ENCODE measurements at places on chromosomes 7 and 10.

DNA sequence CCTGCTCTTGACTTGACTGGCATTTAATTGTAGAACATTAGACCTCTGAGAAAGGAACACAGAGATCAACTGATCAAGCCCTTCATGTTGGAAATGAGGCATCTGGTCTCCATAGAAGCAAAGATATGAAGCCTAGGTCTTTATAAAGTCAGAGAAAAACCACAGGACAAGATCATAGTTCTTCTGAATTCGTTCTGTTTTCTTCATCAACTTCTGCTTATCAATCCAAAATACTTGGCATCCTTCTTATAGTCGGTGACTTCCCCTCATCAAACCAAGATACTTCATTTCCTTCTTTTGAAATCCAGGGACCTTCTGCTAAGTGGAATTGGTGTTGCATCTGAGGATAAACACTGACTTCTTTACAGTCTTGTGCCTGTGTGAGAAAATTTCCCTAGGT lies 77.1 kb upstream of the PRKCQ start:
- no peaks in the 10 kb centered on the region for H3K4me1 ChIP-seq
- no peak overlapping the region for H3K27ac ChIP-seq
- no peak overlapping the region for H3K4me3 ChIP-seq

- no peaks in the 10 kb centered on the region for H3K27me3 ChIP-seq
- no peaks in the 10 kb centered on the region for H3K4me1 ChIP-seq
- no peak for DNase-seq
- H3K4me3 ChIP-seq, result no peak overlapping the region
- H3K27ac ChIP-seq, result no peak overlapping the region
Measured at GRCh38 chr10:104199567-104199966, 32.6 kb downstream of the CFAP43 start.

- no peaks in the 10 kb centered on the region for H3K4me1 ChIP-seq
- DNase-seq, result no peak
- H3K36me3 ChIP-seq, result no peaks in the 10 kb centered on the region
- H3K27ac ChIP-seq, result no peak overlapping the region
Measured at GRCh38 chr10:71546220-71546619, 149.5 kb downstream of the CDH23 start.

- no peaks in the 10 kb centered on the region for H3K36me3 ChIP-seq
- DNase-seq, result peak; percentile 58
- peaks cover 5% of the 10 kb centered on the region for H3K4me1 ChIP-seq
Measured at GRCh38 chr7:151168003-151168786, 701 bp upstream of the GBX1 start.

DNA sequence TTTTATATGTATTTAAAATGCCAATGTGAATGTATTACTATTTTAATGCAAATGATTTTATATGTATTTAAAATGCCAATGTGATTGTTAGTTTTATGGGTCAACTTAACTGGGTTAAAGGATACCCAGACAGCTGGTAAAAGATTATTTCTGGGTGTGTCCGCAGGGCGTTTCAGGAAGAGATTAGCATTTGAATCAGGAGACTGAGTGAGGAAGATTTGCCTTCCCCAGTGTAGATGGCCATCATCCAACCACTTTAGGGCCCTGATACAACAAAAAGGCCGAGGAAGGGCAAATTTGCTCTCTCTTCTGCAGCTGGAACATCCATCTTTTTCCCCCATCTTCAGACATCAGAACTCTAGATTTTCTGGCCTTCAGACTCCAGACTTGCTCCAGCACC lies 116.2 kb downstream of the BAMBI start:
- no peaks in the 10 kb centered on the region for H3K36me3 ChIP-seq
- no peak overlapping the region for H3K4me3 ChIP-seq
- no peak overlapping the region for H3K27ac ChIP-seq
- no peaks in the 10 kb centered on the region for H3K4me1 ChIP-seq
- no peaks in the 10 kb centered on the region for H3K27me3 ChIP-seq

- H3K27me3 ChIP-seq, result no peaks in the 10 kb centered on the region
- no peak overlapping the region for H3K27ac ChIP-seq
- no peak for DNase-seq
- no peaks in the 10 kb centered on the region for H3K36me3 ChIP-seq
Measured at GRCh38 chr7:75611557-75612178, 119.5 kb downstream of the SPDYE5 start.

- H3K27me3 ChIP-seq, result no peaks in the 10 kb centered on the region
- no peaks in the 10 kb centered on the region for H3K4me1 ChIP-seq
- DNase-seq, result no peak
Measured at GRCh38 chr7:130008941-130009847, 42.0 kb downstream of the ZC3HC1 start.

GRCh38 chr10:101535949-101536348 lies 52.1 kb downstream of the POLL start:
- no peaks in the 10 kb centered on the region for H3K4me1 ChIP-seq
- no peaks in the 10 kb centered on the region for H3K27me3 ChIP-seq
- no peak overlapping the region for H3K4me3 ChIP-seq
- H3K36me3 ChIP-seq, result peaks cover 10% of the 10 kb centered on the region
- DNase-seq, result no peak

- H3K27me3 ChIP-seq, result no peaks in the 10 kb centered on the region
- DNase-seq, result no peak
- H3K4me1 ChIP-seq, result no peaks in the 10 kb centered on the region
- no peak overlapping the region for H3K4me3 ChIP-seq
Measured at GRCh38 chr7:54877683-54878082, 118.7 kb upstream of the SEC61G start.

- H3K27ac ChIP-seq, result no peak overlapping the region
- DNase-seq, result no peak
- H3K4me1 ChIP-seq, result no peaks in the 10 kb centered on the region
- H3K27me3 ChIP-seq, result no peaks in the 10 kb centered on the region
- H3K4me3 ChIP-seq, result no peak overlapping the region
Measured at GRCh38 chr7:92513167-92513902, 15.0 kb downstream of the PEX1 start.

- H3K27me3 ChIP-seq, result no peaks in the 10 kb centered on the region
- H3K36me3 ChIP-seq, result no peaks in the 10 kb centered on the region
- H3K27ac ChIP-seq, result no peak overlapping the region
- no peak for DNase-seq
- no peaks in the 10 kb centered on the region for H3K4me1 ChIP-seq
Measured at GRCh38 chr10:78703593-78703992, 365.2 kb upstream of the ZMIZ1 start.

DNA sequence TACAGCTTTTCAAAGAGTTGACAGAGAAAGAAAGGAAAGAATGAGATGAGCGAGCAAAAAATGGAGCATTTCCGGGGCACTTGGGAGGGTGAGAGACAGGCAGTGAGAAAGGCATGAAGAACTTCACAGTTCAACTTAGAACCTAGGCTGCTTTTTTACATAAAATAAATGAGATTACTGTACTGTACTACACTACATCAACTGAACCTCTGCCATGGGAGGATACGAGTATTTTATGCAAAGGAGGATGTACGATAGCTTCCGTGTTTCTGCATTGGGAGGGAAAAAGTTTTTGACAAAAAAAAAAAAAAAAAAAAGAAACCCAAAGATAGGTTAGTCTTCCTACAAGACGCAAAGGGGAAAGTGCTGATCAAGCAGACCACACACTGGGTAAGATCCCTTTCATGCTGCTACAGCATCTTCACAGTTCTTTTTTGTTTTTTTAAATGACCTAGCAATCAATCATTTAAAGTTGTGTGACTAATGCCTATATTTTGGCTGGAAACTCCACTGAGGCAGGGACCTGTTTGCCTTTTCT lies 88.0 kb downstream of the RAPGEF5 start:
- no peaks in the 10 kb centered on the region for H3K4me1 ChIP-seq
- no peak overlapping the region for H3K27ac ChIP-seq
- H3K4me3 ChIP-seq, result no peak overlapping the region
- DNase-seq, result no peak
- no peaks in the 10 kb centered on the region for H3K36me3 ChIP-seq
- no peaks in the 10 kb centered on the region for H3K27me3 ChIP-seq

DNA sequence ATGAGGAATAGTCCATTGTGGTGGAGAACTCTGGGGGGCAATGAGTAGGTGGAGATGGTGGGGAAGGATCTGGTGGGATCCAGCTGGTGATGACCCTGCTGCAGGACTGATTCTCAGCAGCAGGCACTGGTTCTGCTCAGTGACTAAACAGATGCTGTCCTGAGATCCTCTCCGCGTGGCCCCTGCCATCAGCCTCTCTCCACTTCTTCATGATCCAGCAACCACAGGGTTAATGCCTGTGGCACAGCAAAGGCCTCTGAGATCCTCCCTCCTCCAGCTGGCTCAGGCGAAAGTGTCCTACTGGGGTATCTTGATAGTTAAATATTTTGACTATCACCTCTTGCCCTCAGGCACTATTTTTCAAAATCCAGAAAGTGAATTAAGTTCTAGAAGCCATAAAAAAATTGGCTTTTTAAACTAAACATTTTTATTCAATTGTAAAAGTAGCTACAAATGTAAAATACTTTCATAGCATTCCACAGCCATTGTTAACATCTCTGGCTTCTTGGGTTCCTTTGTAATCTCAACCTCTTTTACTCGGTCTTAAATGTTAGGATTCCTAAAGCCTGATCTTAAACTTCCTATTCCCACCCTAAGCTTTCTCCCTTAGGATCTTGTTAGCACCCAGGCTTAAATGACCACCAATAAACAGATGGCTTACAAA lies 13.1 kb downstream of the PLAU start:
- H3K27me3 ChIP-seq, result no peaks in the 10 kb centered on the region
- H3K4me3 ChIP-seq, result no peak overlapping the region
- peaks cover 29% of the 10 kb centered on the region for H3K4me1 ChIP-seq
- H3K36me3 ChIP-seq, result no peaks in the 10 kb centered on the region
- no peak for DNase-seq

DNA sequence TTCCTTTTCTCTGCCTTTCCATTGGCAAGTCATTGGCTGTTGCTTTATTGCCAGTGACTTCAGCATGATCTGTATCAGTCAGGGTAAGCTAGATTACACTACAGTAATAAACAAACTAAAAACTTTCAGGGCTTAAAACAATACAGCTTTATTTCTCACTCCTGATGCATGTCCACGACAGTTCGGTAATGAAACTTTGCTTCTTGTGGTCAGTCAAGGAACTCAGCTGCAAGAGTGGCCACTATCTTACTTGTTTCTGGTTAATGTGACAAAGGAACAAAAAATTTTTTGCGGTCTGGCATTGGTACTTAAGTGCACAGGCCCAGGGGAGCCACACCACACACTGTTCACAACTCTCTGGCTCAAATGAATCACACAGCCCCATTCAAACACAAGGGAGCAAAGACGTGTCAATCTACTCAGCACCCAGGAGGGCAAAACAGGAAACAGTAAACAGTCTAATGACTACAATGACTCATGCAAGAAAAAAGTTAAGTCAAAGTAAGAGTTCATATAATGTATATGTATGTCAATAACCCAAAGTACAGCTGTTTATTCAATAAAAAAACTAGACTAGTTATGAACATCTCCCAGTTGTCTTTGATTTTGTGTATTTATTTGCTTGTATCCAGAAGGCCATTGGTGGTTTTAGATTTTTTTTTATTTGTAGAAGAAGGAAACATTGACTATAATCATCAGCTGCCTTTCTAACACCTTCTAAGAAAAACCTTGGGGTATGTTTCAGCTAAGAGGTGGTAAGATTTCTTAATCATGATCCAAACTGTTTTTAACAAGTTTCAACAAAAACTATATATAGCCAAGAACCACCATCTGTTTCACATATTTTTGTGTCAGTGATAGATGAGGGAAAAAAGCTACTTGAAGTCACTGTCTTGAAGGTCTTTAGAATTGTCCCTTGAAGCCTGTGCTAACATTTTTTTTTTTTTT lies 134.4 kb upstream of the FAM3C start:
- no peak overlapping the region for H3K27ac ChIP-seq
- H3K36me3 ChIP-seq, result no peaks in the 10 kb centered on the region
- no peak overlapping the region for H3K4me3 ChIP-seq
- DNase-seq, result peak; percentile 20

- H3K27me3 ChIP-seq, result no peaks in the 10 kb centered on the region
- no peak for DNase-seq
- H3K27ac ChIP-seq, result no peak overlapping the region
- no peaks in the 10 kb centered on the region for H3K4me1 ChIP-seq
Measured at GRCh38 chr10:54503863-54504262, 297.2 kb downstream of the PCDH15 start.

Data from CD8-positive, alpha-beta memory T cell (primary cell).